Bronchial epithelial cell (primary cell): ENCODE measurements at places on chromosomes 7 and 10.

DNA sequence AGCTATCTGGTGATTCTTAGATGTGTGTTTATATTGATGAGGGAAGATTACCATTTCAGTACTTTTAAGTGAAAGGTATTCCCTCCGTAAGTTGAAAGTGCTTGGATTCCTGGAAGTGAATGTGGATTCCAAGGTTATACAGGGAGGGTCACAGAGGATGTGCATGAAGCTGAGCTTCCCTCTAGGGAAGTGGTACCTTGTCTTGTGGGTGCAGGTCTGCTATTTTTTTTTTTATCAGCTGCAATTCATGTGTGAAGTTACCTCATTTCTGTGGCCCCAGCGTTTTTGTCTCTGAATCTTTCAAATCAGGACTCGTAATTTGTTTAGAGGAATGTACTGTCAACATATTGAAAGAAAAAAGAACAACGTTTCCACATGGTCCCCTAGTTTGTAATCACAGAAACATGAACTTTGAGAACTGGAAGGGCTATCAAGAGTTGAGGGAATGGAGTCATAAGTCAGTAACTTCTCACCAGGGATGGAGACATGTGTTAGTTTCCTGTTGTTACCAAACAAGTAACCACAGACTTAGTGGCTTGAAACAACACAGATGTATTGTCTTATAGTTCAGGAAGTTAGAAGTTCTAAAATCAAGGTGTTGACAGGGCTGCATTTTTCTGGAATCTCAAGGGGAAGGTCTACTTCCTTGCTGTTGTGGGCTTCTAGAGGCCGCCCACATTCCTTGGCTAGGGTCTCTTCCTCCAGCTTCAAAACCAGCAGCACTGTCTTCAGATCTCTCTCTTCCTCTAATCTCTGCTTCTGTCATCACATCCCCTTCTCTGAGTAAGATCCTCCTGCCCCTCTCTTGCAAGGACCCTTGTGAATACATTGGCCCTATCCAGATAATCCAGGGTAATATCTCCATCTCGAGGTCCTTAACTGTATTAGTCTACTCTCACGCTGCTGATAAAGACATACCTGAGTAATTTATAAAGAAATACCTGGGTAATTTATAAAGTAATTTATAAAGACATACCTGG lies 64.4 kb downstream of the RAB18 start:
- no peak for DNase-seq

DNA sequence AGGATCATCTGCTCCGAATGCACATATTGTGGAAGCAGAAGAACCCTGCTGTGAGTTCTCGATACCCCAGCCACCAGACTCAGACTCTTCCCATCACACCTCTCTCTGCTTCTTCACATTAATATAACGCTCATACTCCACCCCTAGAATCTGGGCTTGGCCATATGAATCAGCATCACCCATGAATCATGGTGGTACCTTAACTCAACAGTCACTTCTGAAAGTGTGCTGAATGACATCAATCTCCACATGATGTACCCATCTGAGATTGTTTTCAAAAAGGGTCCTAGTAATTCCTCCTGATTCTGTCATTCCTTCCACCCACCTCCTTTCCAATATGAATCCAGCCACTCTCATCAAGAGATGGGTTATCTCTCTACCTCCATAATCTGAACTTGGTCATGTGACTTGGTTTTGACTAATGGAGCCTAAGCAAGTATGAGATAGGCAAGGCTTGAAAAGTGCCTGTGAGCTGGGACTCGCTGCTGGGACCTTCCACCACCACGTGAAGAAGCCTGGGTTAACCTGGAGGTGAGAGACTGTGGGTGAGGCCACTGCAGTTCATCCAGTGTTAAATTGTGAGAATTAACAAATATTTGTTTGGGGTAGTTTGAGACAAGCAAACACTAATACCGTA lies 15.4 kb downstream of the YWHAG start:
- peak; percentile 80 for DNase-seq

DNA sequence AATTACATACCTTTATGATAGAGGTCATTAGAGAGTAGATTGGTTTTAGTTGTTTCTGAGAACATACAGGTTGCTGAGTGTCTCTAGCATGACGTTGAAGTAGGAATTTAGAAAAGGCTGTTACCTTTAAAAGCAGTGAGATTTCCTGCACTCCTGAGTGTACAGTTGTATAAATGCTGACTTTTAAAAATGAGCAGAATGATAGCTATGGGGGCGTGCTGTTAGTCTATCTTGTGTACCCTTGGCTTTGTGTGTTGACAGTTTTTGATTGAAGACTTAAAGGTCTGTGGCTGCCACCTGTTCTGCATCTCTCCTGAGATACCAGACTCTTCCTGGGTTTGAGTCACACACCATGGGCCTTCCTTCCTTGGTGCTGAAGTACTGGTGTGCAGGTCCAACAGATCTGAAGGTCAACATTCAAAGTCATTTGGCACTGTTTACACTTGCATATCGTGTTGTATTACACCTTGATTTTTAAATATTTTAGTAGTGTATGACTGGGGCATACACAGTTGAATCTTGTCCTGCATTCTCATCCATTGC lies 23.8 kb downstream of the DNAJB6 start:
- no peak for DNase-seq

GRCh38 chr7:28121496-28121895 lies 59.1 kb downstream of the JAZF1 start:
- no peak for DNase-seq

- DNase-seq, result peak; percentile 93
Observed at GRCh38 chr7:133053321-133053891, 28.5 kb downstream of the CHCHD3 start.

- DNase-seq, result no peak
Observed at GRCh38 chr10:59734014-59734462, 19.2 kb downstream of the MRLN start.

DNA sequence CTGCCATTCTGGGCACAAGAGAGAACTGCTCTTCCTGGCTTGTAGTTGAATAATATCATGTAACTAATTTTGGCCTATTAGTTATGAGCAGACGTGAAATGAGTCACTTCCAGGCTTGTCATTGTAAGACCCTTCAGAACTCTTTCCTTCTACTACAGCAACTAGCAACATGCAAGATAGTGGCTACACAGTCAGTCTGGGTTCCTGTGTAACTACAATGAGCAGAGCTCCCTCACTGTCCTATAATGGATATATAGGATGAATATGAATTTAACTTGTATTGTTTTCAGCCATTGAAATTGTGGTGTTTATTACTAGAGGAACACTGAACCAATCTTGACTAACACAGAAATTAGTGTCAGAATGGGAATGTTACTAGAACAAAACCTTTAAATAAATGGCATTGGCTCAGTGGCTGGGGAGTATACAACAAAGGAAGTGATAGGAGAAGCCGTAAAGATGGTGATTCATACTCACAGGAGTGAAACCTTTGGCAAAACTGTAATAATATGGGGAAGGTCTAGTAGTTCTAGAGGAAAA lies 2.9 kb upstream of the MTPN start:
- peak; percentile 71 for DNase-seq

DNA sequence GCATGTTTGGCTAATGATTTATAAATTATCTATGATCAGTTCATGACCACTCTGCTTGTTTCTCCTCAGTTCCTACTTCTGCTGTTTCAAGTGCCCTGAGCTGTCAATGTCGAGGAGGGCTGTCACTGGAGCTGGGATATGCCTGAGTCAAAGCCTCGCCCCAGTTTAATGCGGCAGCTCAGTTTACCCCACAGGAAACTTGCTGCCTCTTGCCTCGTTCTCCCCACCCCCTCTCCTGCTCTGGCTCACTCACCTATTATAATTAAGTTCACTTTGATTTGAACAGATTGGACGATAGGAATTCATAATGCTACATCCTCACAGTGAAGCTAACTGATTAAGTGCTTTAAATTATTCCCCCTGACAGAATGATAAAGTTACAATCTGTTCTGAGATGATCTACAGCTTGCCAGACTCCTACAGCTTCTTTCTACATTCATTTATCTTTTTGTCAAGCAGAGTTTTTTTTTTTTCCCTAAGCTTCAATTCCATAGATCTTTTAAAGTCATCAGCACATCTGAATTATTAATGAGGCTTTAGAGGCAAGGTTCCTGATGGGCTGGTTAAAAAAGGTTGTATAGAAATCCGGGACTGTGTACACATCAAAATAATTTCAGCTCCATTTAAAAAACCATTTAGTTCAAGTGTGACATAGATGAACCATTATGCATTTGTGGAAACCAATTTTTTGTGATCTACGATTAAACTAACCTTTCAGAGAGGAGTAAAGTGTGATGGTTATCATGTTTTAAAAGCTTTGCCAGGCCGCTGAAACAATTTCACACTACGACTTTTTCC lies 758.3 kb downstream of the KCNMA1 start:
- no peak for DNase-seq

- peak; percentile 95 for DNase-seq
Observed at GRCh38 chr7:99560834-99561736, 2.6 kb downstream of the ZNF655 start.

DNA sequence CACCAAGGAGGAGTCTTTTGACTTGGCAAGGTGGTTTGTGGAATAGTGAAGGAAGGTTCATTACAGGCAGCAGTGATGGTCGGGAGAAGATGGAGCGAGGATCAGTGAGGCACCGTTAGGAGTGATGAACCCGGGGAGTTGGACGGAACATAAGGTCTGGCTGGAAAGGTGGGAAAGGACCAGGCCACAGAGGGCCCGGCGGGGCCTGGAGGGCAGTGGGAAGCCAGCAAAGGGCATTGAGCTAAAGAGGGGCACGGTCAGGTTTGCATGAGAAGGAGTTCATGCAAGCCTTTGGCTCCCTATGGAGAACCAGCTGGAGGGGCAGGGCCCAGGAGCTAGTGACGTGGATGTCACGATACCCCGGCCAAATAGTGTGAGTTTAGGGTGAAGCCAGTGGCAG lies 46.2 kb upstream of the RABGEF1 start:
- DNase-seq, result no peak

DNA sequence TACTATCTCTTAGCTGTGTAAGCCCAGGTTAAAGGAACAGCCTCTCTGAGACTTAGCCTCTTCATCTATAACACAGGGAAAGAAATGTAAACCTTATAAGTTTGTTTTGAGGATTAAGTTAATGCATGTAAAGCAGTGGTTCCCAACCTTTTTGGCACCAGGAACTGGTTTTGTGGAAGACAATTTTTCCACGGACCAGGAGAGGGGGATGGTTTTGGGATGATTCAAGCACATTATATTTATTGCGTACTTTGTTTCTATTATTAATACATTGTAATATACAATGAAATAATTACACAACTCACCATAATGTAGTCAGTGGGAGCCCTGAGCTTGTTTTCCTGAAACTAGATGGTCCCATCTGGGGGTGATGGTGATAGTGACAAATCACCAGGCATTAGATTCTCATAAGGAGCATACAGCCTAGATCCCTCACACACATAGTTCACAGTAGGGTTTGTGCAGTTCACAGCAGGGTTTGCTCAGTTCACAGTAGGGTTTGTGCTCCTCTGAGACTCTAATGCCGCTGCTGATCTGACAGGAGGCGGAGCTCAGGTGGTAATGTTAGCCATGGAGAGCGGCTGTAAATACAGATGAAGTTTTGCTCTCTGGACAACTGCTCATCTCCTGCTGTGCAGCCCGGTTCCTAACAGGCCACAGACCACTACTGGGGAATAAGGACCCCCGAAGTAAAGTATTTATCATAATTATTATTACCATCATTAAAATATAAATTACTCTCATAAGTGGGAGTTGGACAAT lies 41.3 kb upstream of the ANK3 start:
- no peak for DNase-seq

GRCh38 chr7:150420242-150420641 lies 30.2 kb upstream of the GIMAP8 start:
- DNase-seq, result no peak

- no peak for DNase-seq
Observed at GRCh38 chr10:48926255-48926654, 13.4 kb downstream of the LRRC18 start.

DNA sequence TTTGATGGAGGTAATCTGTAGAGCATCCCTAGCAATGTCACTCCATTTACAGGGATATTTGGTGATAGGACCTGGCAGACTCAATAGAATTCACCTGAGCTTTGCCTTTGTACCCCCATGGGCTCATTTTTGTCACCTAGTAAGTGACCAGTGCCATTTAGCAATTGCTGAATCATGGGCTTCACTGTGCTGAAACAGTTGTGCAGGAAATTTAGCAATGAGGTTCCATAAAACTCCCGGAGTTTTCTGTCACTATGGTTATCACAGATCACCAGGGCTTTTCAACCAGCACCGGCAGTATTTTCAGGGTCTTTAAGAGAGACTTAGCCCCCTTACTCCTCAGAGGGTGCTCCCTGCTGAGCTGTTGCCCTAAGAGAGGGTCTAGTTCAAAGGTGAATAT lies 40.2 kb downstream of the FAS start:
- DNase-seq, result no peak
